ENCODE measurements at places on chromosomes 2 and 18.

GRCh38 chr2:110716959-110717645 is 15.3 kb upstream of the ACOXL start:
- no peak for DNase-seq

GRCh38 chr2:3079959-3080948 is 297.4 kb downstream of the EIPR1 start:
- DNase-seq = no peak

- peak; percentile 3 for DNase-seq
Measured at GRCh38 chr18:51235009-51235789, 37.7 kb upstream of the MEX3C start.

DNA sequence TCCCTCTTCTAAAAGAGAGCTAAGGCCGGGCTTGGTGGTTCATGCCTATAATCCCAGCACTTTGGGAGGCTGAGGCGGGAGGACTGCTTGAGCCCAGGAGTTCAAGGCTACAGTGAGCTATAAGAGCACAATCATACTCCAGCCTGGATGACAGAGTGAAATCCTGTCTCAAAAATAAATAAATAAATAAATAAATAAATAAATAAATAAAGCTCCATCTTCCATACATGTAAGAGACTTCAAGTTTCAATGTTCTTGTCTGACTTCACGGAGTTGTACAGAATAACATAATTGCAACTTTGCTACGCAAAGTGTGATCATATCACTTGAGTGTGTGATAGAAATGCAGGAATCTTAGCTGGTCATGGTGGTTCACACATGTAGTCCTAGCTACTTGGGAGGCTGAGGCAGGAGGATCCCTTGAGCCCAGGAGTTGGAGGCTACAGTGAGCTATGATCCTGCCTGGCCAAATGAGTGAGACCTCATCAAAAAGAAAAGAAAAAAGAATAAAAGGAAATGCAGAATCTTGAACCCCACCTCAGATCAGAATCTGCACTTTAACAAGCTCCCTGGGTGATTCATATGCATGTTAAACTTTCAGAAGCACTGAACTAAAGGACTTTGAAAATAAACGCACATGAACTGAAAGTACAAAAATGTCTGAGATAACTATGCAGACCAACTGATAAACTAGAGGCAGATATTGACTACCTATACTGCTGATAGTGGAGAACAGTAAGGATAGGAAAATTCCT is 123.7 kb upstream of the SP3 start:
- no peak for DNase-seq

DNA sequence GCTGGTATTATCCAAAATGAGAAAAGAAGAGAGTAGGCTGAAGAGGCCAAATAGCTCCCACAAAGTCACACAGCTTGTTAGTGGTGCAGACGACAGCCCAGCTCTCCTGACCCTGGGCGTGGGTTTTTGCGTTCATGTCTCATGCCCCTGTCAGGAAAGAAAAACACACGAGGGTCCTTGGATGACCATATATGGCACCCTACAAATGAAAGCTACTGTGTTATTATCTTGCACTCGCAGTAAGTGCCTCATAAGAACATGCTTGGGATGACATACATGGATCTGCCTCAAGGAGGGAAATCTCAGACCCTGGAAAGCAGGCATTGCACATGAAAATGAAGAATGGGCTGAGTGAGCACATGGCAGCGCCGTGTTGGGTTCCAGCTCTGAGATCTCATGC is 89.7 kb downstream of the SEMA4F start:
- DNase-seq = no peak

- DNase-seq = peak; percentile 66
Measured at GRCh38 chr2:13545320-13545719, 828.6 kb downstream of the TRIB2 start.

DNA sequence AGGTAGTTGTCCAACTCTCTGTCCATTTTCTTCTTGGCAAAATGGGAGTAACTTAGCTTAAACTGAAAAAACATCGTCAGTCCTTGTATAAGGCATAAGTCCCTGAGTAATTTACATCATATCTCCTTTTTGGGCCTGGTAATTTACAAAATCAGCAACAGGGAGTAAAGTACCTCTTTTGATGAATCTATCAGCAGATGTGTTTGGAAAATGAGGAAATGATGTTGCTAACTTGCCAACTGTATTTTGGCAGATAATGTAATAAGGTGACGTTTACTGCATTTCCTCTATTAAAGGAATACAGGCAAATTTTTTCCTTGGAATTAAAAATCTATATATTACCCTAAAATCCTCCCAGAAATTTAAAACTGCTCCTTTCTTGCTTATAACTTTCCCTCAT is 29.2 kb downstream of the ANKRD44 start:
- DNase-seq = no peak

DNA sequence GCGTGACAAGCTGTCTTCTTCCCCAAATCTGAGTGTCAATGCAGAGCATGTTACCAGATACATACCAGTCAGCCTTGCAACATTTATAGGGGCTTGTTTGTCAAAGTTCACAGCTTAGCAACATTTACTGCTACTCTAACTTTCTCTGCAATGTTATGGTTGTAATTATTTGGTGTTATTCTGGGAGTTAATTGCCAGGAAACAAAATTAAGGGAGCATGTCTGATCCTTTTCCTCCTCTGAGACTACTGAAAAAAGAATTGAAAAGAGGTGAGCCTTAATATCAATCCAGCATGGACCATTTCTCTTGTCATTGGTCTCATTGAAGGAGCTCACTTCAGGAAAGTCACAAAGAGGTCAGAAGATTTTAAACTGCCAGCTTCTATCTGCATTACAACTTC is 465.6 kb upstream of the LINC00305 start:
- DNase-seq = no peak

All from PC-3 (cell line).